ENCODE measurements at places on chromosomes 2 and 18. TPM values are rescaled to one million over a fixed set of nuclear protein-coding genes. Genes with fewer than 3 reads are reported as not detected.
A peak's percentile ranks its signal among the peaks of the same experiment; 100 is the strongest.

Gene SNORC
- 1.8 TPM for total RNA-seq

Gene ADD2
- 6.9 TPM for total RNA-seq

Gene ZNF236
- total RNA-seq = 21.5 TPM

Gene KLHL29
- total RNA-seq = 3.3 TPM

Gene NCKAP5
- not detected for total RNA-seq

Gene SPEG
- not detected for total RNA-seq

Gene PTPRN
- not detected for total RNA-seq

GRCh38 chr2:47070155-47070919 is 84.8 kb downstream of the STPG4 start:
- H3K27me3 ChIP-seq = no peaks in the 10 kb centered on the region
- DNase-seq = no peak
- H3K4me3 ChIP-seq = no peak overlapping the region
- peaks cover 23% of the 10 kb centered on the region for H3K36me3 ChIP-seq
- peaks cover 13% of the 10 kb centered on the region for H3K4me1 ChIP-seq

- no peak for DNase-seq
- peaks cover 2% of the 10 kb centered on the region for H3K27me3 ChIP-seq
- no peak overlapping the region for H3K27ac ChIP-seq
- peaks cover 8% of the 10 kb centered on the region for H3K36me3 ChIP-seq
Measured at GRCh38 chr2:85892216-85892944, 3.6 kb upstream of the ST3GAL5 start.

- H3K27ac ChIP-seq = no peak overlapping the region
- H3K4me3 ChIP-seq = no peak overlapping the region
- peaks cover 11% of the 10 kb centered on the region for H3K4me1 ChIP-seq
- no peaks in the 10 kb centered on the region for H3K36me3 ChIP-seq
- peaks cover 2% of the 10 kb centered on the region for H3K27me3 ChIP-seq
Measured at GRCh38 chr2:164911832-164912231, 43.5 kb downstream of the SLC38A11 start.

GRCh38 chr2:205988274-205988673 is 97.7 kb downstream of the INO80D start:
- H3K4me1 ChIP-seq = no peaks in the 10 kb centered on the region
- peaks cover 4% of the 10 kb centered on the region for H3K36me3 ChIP-seq
- no peak overlapping the region for H3K4me3 ChIP-seq
- H3K27ac ChIP-seq = no peak overlapping the region
- no peaks in the 10 kb centered on the region for H3K27me3 ChIP-seq

- no peak overlapping the region for H3K27ac ChIP-seq
- H3K4me1 ChIP-seq = peaks cover 7% of the 10 kb centered on the region
Measured at GRCh38 chr2:100887039-100887578, 67.2 kb downstream of the NPAS2 start.

GRCh38 chr2:112907001-112907949 is 3.7 kb upstream of the IL37 start:
- H3K4me3 ChIP-seq = no peak overlapping the region
- no peaks in the 10 kb centered on the region for H3K36me3 ChIP-seq
- H3K4me1 ChIP-seq = peaks cover 10% of the 10 kb centered on the region
- no peak for DNase-seq

GRCh38 chr2:102021779-102022178 is 30.0 kb downstream of the IL1R2 start:
- H3K27ac ChIP-seq = no peak overlapping the region
- H3K4me1 ChIP-seq = peaks cover 25% of the 10 kb centered on the region
- H3K27me3 ChIP-seq = peaks cover 14% of the 10 kb centered on the region
- no peak for DNase-seq
- H3K4me3 ChIP-seq = no peak overlapping the region
- H3K36me3 ChIP-seq = no peaks in the 10 kb centered on the region

DNA sequence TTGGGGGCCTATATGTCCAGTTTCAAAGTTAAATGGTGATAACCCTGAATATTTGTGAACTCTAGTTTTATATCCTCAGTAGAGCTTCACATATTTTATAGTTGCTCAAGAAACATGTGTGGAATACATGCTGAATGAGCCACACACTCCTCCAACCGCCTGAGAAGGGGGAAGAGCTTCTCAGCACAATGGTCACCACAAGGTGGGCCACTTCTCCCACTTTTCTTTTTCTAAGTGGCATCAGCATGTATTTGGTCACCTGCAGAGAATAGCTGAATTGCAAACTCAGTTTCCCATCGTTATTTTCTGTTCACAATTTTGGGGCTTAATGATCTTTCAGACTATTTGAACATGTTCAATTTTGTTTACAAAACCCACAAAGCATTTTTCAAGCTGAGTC is 340.5 kb downstream of the PARD3B start:
- H3K27me3 ChIP-seq = no peaks in the 10 kb centered on the region
- no peak overlapping the region for H3K4me3 ChIP-seq
- peaks cover 25% of the 10 kb centered on the region for H3K4me1 ChIP-seq
- no peak overlapping the region for H3K27ac ChIP-seq

- DNase-seq = no peak
- no peak overlapping the region for H3K4me3 ChIP-seq
- H3K27me3 ChIP-seq = peaks cover 13% of the 10 kb centered on the region
- H3K36me3 ChIP-seq = no peaks in the 10 kb centered on the region
- no peaks in the 10 kb centered on the region for H3K4me1 ChIP-seq
- H3K27ac ChIP-seq = no peak overlapping the region
Measured at GRCh38 chr2:119517433-119517832, 6.8 kb downstream of the SCTR start.

DNA sequence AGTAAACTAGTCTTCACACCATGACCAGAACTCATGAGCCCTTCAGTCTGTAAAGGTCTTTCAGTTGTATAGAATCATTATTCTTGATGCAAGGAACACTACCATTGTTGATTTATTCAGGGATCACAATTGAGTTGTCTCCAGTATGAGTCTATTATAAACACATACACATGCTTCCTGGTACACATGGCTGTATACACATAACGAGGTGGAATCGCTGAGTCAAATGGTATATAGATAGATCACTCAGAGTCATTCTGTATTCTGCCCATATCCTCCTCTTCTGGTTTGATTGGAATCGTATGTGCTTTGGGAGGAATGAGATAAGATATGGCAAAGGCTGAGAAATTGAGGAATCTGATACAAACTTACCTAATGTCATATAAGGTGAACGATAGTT is 216.0 kb downstream of the UBE2E3 start:
- H3K4me1 ChIP-seq = peaks cover 48% of the 10 kb centered on the region
- no peak for DNase-seq
- H3K27me3 ChIP-seq = no peaks in the 10 kb centered on the region
- H3K4me3 ChIP-seq = peak overlapping the region; percentile 65

DNA sequence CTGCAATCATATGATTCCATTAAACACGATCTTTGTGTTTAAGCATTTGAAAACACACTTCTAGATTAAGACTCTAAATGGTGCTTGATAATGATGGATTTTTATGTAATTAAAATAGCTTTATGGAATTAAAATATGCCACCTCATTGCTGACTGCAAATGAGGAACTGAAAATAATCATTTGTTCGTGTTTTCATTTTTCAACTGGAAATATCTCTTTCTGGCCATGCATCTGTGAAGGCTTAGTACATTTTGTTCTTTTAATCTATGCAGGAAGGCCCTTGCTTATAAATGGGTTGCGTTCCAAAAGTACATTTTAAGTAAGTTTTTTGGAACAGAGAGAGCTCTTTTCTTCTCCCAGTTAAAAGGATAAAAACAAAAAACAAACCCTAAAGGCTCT is 125.5 kb downstream of the MC4R start:
- no peaks in the 10 kb centered on the region for H3K27me3 ChIP-seq
- H3K27ac ChIP-seq = no peak overlapping the region
- DNase-seq = no peak
- no peaks in the 10 kb centered on the region for H3K36me3 ChIP-seq
- H3K4me1 ChIP-seq = no peaks in the 10 kb centered on the region
- no peak overlapping the region for H3K4me3 ChIP-seq

DNA sequence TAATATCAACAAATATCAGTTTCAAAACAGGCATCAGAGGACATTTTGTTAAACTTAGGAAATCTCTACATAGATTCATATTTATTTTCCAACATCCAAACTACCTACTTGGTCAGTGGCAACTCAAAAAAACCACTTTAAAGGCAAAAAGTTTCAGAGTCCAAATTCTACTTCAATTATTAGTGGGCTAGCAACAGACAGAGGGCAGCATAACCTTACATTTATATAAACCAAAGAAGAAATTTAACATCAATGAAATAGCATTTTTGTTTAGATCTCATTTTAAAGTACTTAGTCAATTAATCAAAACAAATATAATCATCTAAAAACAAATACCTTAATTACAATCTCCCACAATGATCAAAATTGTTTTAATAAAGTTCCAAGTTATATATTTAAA is 33.3 kb downstream of the RTTN start:
- DNase-seq = no peak
- H3K27me3 ChIP-seq = no peaks in the 10 kb centered on the region
- H3K4me1 ChIP-seq = no peaks in the 10 kb centered on the region
- no peak overlapping the region for H3K4me3 ChIP-seq
- peaks cover 8% of the 10 kb centered on the region for H3K36me3 ChIP-seq

GRCh38 chr2:147439986-147440385 is 404.8 kb upstream of the ACVR2A start:
- no peaks in the 10 kb centered on the region for H3K36me3 ChIP-seq
- no peak overlapping the region for H3K27ac ChIP-seq
- H3K4me1 ChIP-seq = no peaks in the 10 kb centered on the region
- no peak overlapping the region for H3K4me3 ChIP-seq
- DNase-seq = no peak
- peaks cover 2% of the 10 kb centered on the region for H3K27me3 ChIP-seq

- H3K27ac ChIP-seq = no peak overlapping the region
- H3K4me1 ChIP-seq = no peaks in the 10 kb centered on the region
- H3K36me3 ChIP-seq = peaks cover 12% of the 10 kb centered on the region
- DNase-seq = no peak
- H3K27me3 ChIP-seq = no peaks in the 10 kb centered on the region
- H3K4me3 ChIP-seq = no peak overlapping the region
Measured at GRCh38 chr18:35095983-35096676, 54.9 kb downstream of the MAPRE2 start.

DNA sequence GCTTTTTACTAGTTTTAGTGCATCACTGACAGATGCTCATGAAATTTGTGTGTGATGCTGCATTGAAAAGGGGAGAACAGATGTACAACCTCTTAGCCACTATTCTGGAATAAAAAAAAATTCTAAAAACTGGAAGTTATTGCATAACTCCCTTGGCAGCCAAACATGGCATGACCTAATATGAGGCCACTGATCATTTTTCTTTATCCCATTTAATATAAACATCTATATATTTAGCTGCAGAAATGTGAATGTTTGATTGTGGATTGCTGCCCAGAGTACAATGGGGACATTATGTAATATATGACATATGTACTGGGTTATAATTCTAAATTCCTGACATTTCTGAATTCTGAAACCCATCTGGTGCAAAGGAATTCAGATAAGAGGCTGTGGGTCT is 86.5 kb downstream of the CDCA7 start:
- no peak for DNase-seq
- peaks cover 4% of the 10 kb centered on the region for H3K4me1 ChIP-seq
- no peak overlapping the region for H3K4me3 ChIP-seq
- H3K27me3 ChIP-seq = peaks cover 17% of the 10 kb centered on the region
- H3K36me3 ChIP-seq = no peaks in the 10 kb centered on the region

DNA sequence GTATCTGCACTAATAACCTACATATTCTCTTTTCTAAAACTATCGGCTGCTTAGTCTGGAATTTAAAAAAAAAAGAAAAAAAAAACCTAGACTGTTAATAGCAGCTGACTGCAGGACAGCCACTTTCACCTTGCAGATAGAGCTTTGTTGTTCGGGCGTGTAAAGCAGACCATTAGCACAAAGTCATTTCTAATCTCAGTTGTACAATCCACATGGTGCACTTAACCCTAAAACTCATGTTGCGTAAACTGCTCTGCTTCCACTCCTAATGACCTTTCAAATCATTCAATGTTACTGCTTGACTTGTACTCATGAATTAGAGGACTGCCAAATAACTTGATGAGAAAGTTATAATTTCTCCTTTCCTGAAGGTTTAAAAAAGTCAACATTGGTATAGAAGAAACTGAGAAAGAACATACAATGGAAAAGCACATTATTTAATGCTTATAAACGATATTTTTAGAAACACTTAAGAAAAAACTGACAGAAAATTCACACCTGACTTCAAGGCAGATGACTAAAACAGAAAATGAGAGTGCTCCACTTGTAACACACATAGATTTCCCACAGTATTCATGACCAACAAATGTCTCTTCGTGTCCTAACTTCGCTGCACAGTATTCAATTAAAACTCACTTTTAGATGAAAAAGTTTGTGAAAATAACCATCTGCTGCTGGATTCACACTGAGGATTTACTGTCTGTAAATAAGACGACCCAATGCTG is 2.6 kb downstream of the CDH2 start:
- DNase-seq = no peak
- H3K27me3 ChIP-seq = peaks cover 30% of the 10 kb centered on the region
- H3K4me3 ChIP-seq = no peak overlapping the region

GRCh38 chr2:176814740-176815367 is 397.7 kb upstream of the HNRNPA3 start:
- no peak overlapping the region for H3K4me3 ChIP-seq
- DNase-seq = no peak
- no peaks in the 10 kb centered on the region for H3K36me3 ChIP-seq
- H3K27ac ChIP-seq = no peak overlapping the region
- H3K27me3 ChIP-seq = peaks cover 2% of the 10 kb centered on the region

- no peaks in the 10 kb centered on the region for H3K36me3 ChIP-seq
- H3K4me1 ChIP-seq = peaks cover 10% of the 10 kb centered on the region
Measured at GRCh38 chr2:127678991-127679390, 3.7 kb upstream of the LIMS2 start.

- no peak overlapping the region for H3K27ac ChIP-seq
- DNase-seq = no peak
- H3K4me1 ChIP-seq = no peaks in the 10 kb centered on the region
- no peak overlapping the region for H3K4me3 ChIP-seq
Measured at GRCh38 chr2:223524066-223524465, 78.1 kb downstream of the SCG2 start.

DNA sequence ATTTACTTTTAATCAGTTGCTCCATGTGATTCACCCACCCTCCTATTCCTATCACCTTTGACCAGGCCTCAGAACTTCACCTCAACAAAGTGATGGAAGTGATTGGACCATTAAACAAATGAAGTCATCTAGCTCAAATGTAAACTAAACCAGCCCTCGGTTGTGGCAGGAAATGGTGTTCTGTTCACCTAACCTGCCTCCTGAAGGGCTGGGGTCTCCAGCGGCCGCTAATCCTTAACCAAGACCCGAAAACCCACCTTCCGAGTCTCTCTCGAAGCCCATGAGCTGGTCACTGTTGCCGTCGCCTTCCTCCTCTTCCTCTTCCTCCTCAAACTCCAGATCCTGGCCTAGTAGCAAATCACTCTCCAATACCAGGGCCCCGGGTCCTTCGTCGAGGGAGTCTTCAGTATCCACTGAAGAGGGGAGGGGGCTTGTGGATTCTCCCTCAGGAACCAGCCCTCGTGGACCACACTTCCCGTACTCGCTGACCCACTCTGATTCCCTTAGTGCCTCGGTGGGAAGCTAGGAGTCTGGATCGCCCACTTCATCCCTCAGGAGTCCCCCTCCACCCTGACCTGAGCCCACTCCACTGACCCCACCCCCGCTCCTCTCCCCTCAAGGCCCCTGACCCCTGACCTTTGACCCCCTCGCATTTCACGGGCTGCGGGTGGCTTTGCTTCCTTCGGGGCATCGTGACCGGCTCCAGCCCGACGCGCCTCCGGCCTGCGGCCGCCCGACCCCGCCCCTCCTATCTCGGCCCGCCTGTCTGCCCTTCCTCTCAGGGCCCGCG is 503 bp downstream of the ZNF513 start:
- peaks cover 50% of the 10 kb centered on the region for H3K36me3 ChIP-seq
- H3K27me3 ChIP-seq = no peaks in the 10 kb centered on the region
- H3K4me3 ChIP-seq = peak overlapping the region; percentile 92

- peaks cover 2% of the 10 kb centered on the region for H3K27me3 ChIP-seq
- H3K27ac ChIP-seq = no peak overlapping the region
- H3K36me3 ChIP-seq = no peaks in the 10 kb centered on the region
- H3K4me3 ChIP-seq = no peak overlapping the region
- no peaks in the 10 kb centered on the region for H3K4me1 ChIP-seq
Measured at GRCh38 chr18:75100832-75101630, 107.9 kb downstream of the PTGR3 start.

Data from activated T-helper 1 cell treated with anti-CD3 and anti-CD28 coated beads, Interleukin-12 subunit alpha, Interleukin-12 subunit beta, Interleukin-2, Interleukin-4 antibody, amounts not matched to agents 30 ng/mL and 10 ng/mL and 1 ng/mL, durations not matched to agents 14 hours and 24 hours and 36 hours (primary cell).